ENCODE measurements at places on chromosomes 4 and X. TPM values are rescaled to one million over a fixed set of nuclear protein-coding genes. Genes with fewer than 3 reads are reported as not detected.
A peak's percentile ranks its signal among the peaks of the same experiment; 100 is the strongest.

Gene TGIF2LX
- not detected for polyA plus RNA-seq

GRCh38 chr4:86035688-86036087 is 324.2 kb downstream of the MAPK10 start:
- H3K4me1 ChIP-seq: peaks cover 7% of the 10 kb centered on the region
- no peak overlapping the region for H3K27ac ChIP-seq
- no peak for DNase-seq
- no peak overlapping the region for H3K4me3 ChIP-seq
- no peaks in the 10 kb centered on the region for H3K27me3 ChIP-seq
- no peaks in the 10 kb centered on the region for H3K36me3 ChIP-seq

DNA sequence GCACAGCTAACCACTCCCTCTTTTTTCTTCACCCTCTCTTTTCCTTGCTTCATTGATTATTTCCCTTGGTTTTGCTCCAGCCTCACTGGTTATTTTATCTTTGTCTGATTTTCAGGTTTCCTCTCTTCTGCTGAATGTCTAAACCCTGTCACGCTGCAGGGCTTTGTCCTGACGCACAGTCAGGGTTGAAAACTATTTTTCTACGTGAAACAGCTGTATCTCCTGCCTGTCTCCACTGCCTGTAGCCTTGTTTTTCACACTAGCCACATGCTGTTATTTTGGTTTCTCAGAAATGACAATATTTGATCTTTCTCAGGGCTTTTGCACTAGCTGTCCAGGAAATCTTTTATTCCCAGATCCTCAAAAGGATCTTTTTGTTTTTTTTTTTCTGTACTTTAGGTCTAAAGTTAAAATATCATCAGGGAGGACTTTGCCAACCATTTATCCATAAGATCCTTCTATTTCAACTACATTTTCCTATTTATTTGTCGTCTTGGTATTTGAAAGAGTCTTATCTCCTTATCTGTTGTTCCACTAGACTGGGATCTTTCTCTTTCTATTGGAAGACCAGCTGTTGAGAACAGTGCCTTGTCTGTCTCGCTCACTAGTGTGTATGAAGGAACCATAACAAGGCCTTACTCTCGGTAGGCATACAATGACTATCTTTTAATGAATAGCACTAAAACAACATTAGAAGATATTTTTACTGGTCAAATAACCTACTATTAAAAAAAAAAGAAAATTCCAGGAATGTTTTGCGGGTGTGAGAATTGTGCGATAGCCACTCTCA is 164.3 kb downstream of the PDHA2 start:
- H3K27ac ChIP-seq: no peak overlapping the region
- H3K27me3 ChIP-seq: no peaks in the 10 kb centered on the region
- no peaks in the 10 kb centered on the region for H3K36me3 ChIP-seq
- no peak overlapping the region for H3K4me3 ChIP-seq
- no peaks in the 10 kb centered on the region for H3K4me1 ChIP-seq

DNA sequence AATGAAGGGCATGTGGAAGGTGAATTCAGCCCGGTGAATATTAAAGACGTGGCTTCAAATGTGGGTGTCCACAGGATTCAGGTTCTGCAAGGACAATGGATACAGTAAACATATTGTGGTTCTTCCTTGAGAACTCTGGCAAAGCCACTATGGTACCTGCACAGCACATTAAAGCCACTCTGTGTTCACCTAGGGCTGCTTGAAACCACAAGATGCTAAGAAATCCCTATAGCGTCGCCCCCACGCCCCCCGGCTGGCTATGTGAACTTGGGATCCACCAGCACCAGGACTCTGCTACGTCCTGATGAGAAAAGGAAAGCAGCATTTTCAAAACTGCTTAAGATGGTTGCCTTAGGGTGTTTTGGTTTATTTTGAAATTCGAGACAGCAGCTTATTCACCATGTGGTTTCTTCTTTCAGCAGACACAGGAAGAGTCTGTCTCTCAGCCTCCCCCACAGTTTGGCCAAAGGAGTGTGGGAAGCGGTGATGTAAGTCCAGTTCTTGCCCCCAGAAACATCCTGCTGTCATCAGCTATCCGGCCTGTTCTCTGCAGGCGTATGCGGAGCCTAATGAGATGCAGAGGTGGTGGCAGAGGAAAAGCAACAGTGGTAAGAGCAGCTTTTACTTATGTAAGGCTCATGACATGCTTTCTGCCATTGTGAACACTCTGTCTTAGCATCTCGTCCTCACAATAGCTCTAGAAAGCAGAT is 111.5 kb downstream of the AFAP1 start:
- peaks cover 26% of the 10 kb centered on the region for H3K36me3 ChIP-seq
- DNase-seq: peak; percentile 92
- H3K27me3 ChIP-seq: no peaks in the 10 kb centered on the region
- peaks cover 19% of the 10 kb centered on the region for H3K4me1 ChIP-seq
- H3K27ac ChIP-seq: peak overlapping the region; percentile 72

Gene DTHD1
- not detected for polyA plus RNA-seq

Data from stomach (tissue), 19 donors.